Neural crest cell (in vitro differentiated cells): ENCODE measurements at places on chromosomes 5 and 9. TPM values are rescaled to one million over a fixed set of nuclear protein-coding genes. Genes with fewer than 3 reads are reported as not detected.

GRCh38 chr9:26579056-26579455, 313.5 kb downstream of the CAAP1 start:
- H3K27ac ChIP-seq = no peak overlapping the region
- no peak for DNase-seq
- H3K36me3 ChIP-seq = no peaks in the 10 kb centered on the region
- H3K4me3 ChIP-seq = no peak overlapping the region
- no peaks in the 10 kb centered on the region for H3K4me1 ChIP-seq

GRCh38 chr9:84953797-84954705, 284.5 kb downstream of the NTRK2 start:
- no peak overlapping the region for H3K27ac ChIP-seq
- no peak overlapping the region for H3K4me3 ChIP-seq
- peak; percentile 87 for DNase-seq
- no peaks in the 10 kb centered on the region for H3K27me3 ChIP-seq
- H3K36me3 ChIP-seq = peaks cover 8% of the 10 kb centered on the region

DNA sequence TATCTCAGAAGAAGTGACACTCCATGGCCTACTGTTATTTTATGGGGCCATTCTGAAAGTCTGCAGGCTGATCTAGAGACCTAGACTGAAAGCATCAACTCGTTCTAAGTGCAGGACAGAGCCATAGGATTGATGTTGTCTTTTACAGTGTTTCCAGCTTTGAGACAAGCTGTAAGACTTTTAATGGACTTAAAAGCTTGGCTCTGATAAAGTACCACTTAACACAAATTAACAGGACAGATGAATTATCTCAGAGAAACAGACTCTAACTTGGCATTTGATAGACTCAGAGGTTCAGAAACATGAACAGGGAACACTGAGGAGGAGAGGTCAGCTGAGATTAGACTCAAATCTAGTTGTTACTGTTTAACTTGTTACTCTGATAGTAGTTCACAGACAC, 203.2 kb downstream of the TLR4 start:
- no peak overlapping the region for H3K27ac ChIP-seq
- H3K27me3 ChIP-seq = no peaks in the 10 kb centered on the region
- no peaks in the 10 kb centered on the region for H3K4me1 ChIP-seq
- DNase-seq = no peak
- peaks cover 8% of the 10 kb centered on the region for H3K36me3 ChIP-seq

DNA sequence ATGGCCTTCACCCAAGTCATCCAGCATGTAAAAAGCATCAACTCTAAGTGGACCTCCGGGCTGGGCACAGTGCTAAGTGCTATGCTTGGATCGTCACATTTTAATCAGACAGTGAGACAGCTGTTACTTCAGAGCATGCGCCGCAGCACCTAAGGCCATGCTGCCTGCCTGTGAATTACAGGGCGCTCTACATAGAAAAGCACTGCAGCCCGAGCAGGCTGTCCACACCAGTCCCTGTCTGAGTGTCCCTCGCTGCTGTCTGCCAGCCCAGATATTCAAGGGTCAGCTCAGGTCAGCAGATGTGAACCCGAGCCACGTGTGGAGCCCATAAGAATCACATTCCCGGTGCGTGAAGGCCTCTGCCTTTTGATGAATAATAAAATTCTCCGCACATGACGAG, 37.1 kb downstream of the AK8 start:
- no peak for DNase-seq
- H3K36me3 ChIP-seq = no peaks in the 10 kb centered on the region
- H3K4me1 ChIP-seq = peaks cover 14% of the 10 kb centered on the region
- no peak overlapping the region for H3K4me3 ChIP-seq
- H3K27ac ChIP-seq = no peak overlapping the region

DNA sequence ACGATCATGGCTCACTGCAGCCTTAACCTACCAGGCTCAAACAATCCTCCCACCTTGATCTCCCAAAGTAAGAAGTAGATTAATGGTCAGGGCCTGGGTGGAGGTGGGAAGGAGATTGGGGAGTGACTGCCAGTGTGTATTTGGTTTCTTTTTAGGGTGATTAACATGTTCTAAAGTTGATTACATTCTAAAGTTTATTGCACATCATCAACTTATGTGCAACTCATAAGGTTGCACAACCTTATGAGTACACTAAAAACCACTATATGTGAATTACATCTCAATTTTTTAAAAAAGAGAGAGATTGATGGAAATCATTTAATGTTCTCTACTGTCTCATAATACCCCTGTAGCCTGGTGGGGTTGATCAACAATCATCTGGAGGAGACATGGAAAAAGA, 218.1 kb downstream of the AOPEP start:
- H3K4me3 ChIP-seq = no peak overlapping the region
- no peaks in the 10 kb centered on the region for H3K27me3 ChIP-seq
- peaks cover 5% of the 10 kb centered on the region for H3K36me3 ChIP-seq
- DNase-seq = no peak
- no peak overlapping the region for H3K27ac ChIP-seq

DNA sequence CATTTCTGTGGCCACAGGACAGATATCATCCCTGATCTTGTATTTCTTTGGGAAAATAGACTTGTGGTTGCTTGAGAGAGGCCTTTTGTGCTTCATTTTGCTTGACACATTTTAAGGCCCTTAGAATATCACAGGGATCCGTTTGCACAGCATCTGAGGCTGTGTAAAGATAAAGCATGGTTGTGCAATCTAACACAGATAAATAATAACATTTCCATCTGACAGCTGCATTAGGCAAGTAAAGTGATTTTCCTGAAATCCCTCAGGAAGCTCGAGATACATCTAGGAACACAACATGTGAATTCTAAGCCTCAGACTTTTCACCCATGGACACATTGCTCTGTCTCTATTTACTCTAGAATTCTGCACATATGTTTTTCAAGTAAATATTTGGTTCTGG, 212.8 kb upstream of the ADAMTSL1 start:
- no peaks in the 10 kb centered on the region for H3K27me3 ChIP-seq
- H3K27ac ChIP-seq = no peak overlapping the region
- H3K4me1 ChIP-seq = peaks cover 6% of the 10 kb centered on the region
- no peak for DNase-seq

PCDHB7 gene
- 0.39 and 0.58 TPM in 2 replicates for total RNA-seq
